ENCODE measurements at places on chromosomes 4 and X.

- DNase-seq = no peak
These were observed 31.7 kb downstream of the GAB3 start for GRCh38 chrX:154719132-154719675.

- DNase-seq = no peak
These were observed 95.1 kb downstream of the ARSF start for GRCh38 chrX:3136161-3136961.

GRCh38 chrX:23114241-23114640, 114.5 kb downstream of the DDX53 start:
- DNase-seq = no peak

DNA sequence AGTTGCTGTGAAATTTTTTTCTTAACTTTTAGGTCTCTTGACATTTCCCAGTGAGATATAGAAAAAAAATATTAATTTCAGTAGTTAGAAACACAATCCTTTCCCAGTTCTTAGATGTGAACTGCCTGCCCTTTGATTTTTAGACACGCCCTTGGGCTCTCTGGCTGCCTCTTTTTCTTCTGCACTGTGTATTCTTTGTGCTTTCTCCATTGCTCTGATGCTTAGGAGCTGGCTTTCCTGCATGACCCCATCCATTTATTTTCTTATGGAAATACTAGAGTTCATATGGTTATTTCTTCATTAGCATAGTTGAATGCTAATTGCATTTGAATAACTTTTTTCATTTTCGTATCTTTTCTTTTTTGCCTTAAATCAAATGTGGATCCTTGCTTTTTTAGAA, 224.9 kb upstream of the SMIM31 start:
- no peak for DNase-seq

GRCh38 chrX:9593756-9594155, 128.9 kb downstream of the TBL1X start:
- DNase-seq = no peak

GRCh38 chr4:48139691-48140090, 5.6 kb upstream of the TXK start:
- DNase-seq = no peak

DNA sequence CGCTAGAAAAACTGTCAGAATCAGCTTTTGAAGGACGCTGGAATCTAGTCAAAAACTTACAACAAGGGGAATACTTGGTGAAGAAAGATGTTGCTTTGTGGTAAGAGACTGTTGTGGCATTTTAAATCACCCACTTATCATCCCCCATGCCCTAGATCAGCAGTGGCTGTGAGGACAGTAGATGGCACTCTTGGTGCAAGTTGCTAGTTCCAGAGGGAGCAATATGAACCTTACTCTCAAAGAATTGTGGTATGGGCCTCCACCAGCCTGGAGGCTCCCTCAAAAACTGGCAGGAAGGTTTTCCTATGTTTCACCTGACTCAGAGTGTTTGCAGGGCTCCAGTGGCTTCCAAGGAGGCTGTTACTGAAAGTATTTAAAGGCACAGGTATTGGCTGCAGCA, 37.7 kb upstream of the SLC16A2 start:
- DNase-seq = no peak

DNA sequence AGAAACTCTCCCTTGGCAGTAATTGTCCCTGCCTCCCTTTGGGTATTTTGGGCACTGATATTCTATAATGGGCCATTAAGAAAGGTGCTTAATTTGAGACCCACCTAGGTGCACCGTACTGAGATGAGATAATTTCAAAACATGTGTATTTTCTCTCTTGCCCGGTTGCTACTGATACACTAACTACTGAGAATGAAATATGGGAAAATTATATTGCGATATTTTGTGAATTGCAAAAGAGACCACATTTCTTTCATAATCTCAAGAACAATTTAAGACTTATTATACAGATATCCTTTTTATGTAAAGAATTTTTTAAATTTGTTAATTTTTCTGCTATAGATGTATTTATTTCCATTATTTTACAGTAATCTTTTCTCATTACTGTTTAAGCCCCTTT, 284.9 kb downstream of the ADGRL3 start:
- DNase-seq = no peak

DNA sequence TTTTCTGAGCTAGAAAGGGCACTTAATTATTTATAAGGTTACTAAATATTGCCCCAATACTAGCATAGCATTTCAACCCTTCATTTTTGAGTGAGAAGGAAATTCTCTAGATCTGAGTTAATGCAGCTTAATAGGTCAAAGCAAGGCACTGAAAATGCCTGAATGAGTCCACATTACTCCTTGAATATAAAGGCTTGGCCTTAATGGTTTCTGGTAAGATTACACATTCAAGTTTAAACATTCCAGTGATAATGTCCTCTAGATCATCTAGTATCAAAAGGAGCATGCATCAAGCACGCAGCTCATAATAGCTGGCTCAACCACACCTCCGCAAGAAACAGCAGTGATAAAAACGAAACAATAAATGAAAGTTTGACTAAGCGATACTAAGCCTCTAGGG, 87.5 kb downstream of the SPANXN3 start:
- no peak for DNase-seq

GRCh38 chrX:40945361-40945713, 139.9 kb upstream of the USP9X start:
- no peak for DNase-seq

DNA sequence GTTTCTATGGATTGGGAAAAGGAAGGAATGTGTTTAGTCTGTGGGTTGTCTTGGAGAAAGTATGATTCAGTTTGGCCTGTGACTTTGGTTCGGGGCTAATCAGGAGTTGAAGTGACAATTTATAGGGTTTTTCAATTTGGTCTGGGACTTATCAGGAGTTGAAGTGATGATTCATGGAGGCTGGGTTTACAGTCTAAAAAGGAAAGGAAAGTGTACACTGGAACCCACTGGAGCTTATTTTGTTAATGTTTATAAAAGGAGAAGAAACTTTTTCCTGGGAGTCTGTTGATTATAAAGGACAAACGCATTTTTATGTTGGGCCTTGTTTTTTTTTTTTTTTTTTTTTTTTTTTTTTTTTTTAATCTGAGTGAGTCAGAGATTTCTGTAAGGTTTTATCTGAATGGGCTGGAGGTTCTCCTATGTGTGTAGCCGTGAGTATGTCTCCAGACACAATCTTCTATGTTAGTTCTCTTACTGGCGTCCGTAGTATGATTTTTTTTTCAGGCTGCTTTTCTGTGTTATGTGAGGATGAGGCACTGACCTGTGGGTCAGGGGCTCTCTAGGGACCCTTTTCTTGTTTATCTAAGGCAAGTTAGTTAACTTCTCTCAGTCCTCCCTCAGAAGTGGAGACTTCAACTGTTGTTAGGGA, 33.0 kb upstream of the RAB9B start:
- no peak for DNase-seq

DNA sequence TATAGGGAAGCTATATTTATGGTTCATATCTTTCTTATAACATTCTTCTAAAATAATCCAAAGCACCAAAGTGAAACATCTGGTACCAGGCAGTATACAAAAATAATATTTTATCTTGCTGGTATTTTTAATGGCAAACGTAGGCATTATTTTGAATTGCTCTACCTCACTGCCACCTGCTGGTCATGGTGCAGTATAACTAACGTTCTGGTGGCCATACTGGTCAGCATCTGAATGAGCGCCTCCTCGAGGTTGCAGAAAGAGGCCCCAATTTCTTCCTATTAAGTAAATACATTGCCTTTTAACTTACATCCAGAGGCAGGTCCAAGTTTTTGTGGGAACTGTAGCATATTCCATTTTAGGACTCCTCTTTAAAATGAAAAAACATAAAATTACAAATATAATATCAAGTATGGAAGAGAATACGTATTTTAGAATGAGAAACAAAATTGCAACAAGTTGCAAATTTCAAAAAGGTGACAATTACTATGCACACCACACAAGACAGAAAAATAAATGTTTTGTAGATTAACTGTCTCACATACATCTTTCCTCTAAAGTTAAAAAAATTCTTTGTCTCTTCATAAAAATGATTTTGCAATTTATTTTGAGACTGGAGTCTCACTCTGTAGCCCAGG, 22.9 kb upstream of the CWH43 start:
- peak; percentile 28 for DNase-seq

GRCh38 chr4:5446595-5447226, 261.6 kb downstream of the EVC2 start:
- DNase-seq = no peak

GRCh38 chr4:52234561-52235440, 183.7 kb downstream of the SPATA18 start:
- DNase-seq = no peak

DNA sequence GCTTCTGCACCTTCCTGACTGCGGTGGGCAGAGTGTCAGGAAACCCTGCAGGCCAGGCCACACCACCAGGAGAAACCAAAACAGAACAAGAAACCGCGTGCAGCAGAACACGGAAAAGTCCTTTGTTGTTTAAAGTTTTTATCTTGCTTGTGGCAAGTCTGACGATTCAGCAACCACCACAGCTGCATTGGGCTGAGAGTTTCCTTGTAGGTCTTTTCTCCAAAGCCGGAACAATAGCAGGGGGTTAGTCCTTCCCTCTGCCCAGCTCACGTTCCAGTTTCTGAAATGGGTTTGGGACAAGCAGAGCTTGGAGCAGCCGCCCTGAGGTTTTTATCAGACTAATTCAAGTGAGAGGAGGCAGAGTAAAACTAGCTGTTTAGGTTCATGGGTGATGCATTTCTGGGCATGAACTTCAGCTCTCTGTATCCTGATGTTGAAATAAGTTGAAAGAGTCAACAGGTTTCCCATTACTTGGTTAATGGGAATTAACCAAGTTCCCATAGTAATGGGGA, 216.9 kb downstream of the PTTG2 start:
- no peak for DNase-seq

GRCh38 chr4:144645631-144646522, at the start of gene HHIP:
HHIP (plus strand) TSS chr4:144646156; CDS start chr4:144646676, 520 bp downstream.
- no peak for DNase-seq

- DNase-seq = no peak
These were observed 12.9 kb downstream of the DCK start for GRCh38 chr4:71006203-71006907.

- DNase-seq = no peak
These were observed 2.7 kb downstream of the TMEM154 start for GRCh38 chr4:152677117-152677516.

DNA sequence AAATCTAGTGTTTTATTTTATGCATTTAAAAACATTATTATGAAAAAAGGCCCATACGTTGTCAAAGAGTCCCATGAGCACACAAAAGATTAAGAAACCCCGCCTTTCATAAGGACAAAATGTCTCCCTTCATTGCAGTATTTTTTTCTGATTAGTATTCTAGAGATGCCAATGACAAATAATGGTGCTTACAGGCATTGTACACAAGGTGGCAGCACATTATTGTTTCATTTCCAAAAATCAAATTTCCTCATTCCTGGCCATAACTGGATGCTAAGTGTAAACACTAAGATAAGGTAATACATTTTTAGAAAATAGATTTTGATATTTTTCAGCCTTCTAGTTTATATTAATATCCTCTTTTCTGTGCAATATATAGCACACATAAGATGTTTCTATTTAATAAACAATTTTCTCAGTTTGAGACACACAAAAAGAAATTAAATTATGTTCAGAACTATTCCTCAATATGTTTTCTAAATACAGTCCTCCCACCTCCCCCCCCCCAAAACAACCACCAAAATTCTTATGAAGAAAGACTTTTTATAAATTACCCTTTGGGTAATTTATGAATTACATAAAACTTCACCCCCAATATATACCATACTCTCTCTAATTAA, 47.7 kb downstream of the TIGD2 start:
- DNase-seq = no peak

DNA sequence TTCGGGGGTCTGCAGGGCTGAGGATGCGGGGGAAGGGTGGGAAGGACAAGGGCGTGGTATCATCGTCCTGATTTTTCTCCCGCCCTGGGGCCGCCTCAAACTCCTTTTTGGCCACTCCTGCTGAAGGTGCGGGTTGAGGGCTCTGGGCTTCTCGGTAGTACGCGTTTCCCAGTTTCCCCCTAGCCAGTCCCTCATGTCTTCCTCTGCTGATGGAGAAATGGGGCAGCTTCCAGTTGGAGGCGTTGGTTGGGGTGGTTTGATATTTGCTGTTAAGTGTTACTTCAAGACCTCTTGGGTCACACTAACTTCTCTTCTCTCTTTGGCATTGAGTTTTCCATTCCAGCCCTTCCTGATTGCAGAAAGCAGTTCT, 482 bp downstream of the GSTCD start:
- DNase-seq = no peak

GRCh38 chr4:89754531-89754930, 82.4 kb downstream of the SNCA start:
- DNase-seq = no peak

GRCh38 chr4:124262211-124263179, 450.0 kb downstream of the ANKRD50 start:
- DNase-seq = peak; percentile 22

DNA sequence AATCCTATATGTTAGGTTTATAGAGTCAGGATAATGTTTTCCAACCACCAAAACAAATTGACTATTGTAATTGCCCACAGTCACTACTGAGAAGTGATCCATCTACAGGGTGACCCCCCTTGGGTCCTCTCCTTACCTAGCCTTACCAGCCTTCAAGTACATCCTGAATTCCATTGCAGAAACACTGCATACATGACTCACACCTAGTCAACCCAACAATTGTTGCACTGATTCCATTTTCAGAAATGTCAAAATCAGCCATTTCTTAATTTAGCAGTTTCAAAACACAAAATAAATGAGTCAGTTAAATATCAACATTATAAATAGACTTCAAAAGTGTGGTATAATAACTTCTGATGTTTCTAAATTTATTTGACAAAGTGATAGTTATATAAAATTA, 106.3 kb upstream of the TNIP3 start:
- DNase-seq = no peak

GRCh38 chr4:71609167-71609566, 174.7 kb downstream of the GC start:
- no peak for DNase-seq

GRCh38 chrX:17846045-17846444, 15.1 kb downstream of the RAI2 start:
- DNase-seq = no peak

- DNase-seq = no peak
These were observed 1319.7 kb upstream of the TENM3 start for GRCh38 chr4:180923486-180923885.

DNA sequence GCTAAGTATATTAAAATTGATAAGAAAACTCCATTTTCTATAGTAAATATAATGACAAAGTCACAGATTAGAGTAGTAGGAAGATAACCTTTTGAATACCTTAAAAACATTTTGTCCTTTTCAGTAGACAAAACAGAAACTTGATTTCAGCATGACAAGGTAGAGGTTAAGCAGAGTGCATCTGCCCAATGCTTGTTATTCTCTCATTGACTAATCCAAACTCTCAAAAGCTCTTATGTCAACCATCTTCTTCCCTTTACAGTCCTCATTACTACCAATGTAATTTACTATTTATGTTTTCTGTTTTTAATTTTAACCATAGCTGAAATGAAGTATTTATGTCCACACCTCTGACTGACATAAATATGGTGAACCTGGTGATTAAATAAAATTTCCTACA, 11.1 kb downstream of the NIPAL1 start:
- no peak for DNase-seq

- no peak for DNase-seq
These were observed 1309.0 kb upstream of the PABPC4L start for GRCh38 chr4:135510582-135510981.

Measured in NCI-H510A (cell line).